Stimulated activated CD8-positive, alpha-beta memory T cell treated with anti-CD3 and anti-CD28 coated beads, Interleukin-4, amount 100 ng/mL, for 1 hour (primary cell): ENCODE measurements at places on chromosomes 4 and X.

GRCh38 chr4:174663216-174663615, 140.9 kb upstream of the HPGD start:
- DNase-seq, result no peak

GRCh38 chr4:124343661-124344171, 368.8 kb downstream of the ANKRD50 start:
- no peak for DNase-seq

DNA sequence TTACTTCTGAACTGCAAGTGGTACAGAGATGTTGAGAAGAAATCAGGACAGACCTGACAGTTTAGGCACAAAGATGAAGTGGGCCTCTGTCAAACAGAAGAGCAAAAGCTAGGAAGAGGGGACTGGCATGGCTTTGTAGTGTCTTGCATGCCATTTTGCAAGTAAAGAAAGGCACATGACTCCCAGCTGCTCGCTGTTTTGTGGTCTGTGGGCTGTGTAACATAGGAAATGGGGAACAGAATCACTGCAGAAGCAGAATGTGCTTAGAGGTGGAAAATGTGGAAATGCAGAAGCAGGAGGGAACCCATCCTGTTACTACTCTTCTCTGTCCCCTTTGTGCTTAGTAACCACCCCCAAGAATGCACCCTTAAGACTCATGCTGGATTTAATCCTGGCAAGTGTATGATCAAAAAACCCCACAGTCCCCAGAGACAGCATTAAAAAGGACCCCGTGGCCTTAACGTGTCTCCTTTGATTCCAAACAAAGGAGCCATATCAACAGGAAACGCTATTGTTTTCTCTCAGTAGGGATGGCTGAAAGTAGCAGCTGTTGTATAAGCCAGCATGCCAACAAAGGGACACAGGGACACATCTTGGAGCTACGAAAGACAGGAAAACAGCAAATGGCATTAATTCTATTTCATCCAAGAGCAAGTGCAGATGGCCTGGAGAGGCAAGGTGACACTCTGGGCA, 177.6 kb upstream of the GLRA2 start:
- DNase-seq, result no peak

GRCh38 chr4:183599690-183600089, 59.3 kb downstream of the RWDD4 start:
- no peak for DNase-seq

GRCh38 chr4:155799116-155799793, 40.4 kb downstream of the GUCY1B1 start:
- no peak for DNase-seq

DNA sequence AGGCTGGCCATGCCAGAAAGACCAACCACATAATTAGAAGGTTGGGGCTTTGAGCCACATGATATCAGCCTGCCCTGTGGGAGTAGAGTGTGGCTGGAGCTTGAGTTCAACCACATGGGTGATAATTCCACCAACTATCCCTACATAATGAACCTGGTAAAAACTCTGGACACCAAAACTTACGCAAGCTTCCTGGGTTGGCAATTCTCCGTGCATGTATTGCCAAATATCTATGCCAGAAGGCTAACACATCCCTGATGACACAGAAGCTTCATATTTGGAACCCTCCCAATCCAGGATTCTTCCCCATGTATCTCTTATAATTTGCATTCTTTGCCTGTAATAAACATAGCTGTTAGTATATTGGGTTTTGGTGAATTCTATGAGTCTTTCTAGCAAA, 68.2 kb downstream of the FUNDC1 start:
- no peak for DNase-seq

DNA sequence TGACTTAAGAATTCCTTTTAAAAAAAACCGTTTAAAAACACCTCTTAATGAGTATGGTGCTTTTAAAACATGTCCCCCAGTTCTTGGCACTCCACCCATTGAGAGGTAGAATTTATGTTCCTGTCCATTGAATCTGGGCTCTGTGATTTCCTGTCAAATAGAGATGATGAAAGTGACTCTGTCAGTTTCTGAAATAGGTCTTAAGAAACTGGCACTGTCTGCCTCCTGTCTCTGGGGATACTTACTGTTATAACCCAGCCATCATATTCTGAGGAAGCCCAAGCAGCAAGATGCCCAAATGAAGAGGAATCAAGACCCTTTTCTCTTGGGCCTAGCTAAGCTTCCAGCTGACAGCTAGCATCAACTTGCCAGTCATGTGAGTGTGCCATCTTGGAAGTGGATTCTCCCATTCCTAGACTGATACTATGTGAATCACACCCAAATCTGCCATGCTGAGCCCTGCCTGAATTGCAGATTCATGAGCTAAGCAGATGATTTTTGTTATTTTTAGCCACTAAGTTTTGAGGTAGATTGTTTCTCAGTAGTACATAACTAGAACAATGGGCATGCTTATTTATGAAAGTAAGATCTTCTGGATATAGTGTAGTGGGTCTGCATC, 22.8 kb downstream of the C4orf54 start:
- no peak for DNase-seq

GRCh38 chr4:61740886-61741285, 540.8 kb downstream of the ADGRL3 start:
- DNase-seq, result no peak

DNA sequence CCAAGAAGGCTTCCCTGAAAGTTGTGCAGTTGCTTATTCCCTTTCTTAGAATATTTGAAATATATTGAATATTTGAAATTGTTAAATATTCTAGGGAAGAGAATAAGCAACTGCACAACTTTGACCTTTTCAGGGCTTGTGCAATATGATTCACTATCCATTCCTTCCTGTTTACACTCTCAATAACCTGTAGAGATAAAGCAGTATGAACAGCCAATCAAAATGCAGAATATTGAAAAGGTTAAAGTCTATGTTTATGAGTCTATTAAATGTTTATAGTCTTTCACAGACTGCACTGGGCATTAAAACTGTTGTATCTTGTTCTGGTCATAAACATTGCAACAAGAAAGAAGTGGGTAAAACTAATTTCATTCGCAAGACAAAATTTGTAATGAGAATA, 13.8 kb downstream of the POU3F4 start:
- DNase-seq, result no peak

DNA sequence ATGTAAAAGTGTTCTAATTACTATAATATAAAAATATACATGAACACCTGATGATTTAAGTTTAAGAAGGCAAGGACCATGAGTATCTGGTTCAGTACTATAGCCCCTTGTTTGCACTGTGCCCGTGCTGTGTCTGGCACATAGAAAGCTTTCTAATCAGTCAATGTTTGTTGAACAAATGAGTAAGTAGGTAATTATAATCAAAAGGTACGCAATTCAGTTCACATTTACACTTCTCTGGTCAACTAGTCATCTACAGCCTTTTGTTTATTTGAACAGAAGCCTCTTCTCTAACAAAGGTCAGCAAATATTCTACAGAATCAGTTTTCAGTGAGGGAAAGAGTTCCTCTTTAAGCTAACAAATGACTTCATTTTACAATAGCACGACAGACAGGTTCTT, 523.3 kb downstream of the SMARCA1 start:
- DNase-seq, result no peak

DNA sequence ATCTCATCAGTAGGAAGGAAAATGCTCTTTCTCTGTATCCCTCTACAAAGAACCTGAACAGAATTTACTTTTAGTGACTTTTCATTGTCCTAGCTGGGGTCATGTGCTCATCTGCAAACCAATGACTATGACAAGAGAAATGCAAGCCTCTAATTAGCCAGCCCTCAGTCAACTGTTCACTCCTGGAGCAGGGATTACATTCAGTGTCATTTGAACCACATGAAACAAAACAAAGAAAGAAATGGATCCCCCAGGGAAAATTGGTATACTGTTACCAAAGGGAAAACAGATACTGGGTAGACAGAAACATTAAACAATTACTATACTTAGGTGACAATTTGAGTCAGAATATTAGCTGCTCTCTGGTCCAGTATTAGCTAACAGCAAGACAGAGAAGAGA, 173.6 kb downstream of the RCHY1 start:
- DNase-seq, result no peak

DNA sequence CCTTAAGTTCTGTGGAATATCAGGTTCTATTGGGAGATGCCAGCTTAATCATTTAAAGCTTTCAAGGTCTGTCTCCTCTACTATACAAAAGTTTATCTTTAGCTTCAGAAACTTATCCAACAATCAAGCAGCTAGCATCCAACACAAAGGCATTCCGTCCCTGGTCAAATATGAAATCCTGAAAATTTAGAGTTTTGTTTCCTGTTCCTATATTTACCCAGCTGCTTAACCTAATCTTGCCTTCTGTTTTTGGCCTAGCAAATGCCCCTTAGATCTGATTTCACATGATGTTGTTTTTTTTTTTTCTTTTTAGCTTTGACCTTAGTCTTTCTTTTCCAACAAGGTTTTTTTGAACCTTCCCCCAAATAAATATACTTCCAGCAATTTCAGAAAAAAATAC, 33.8 kb downstream of the FAM13A start:
- DNase-seq, result no peak

GRCh38 chr4:93313197-93313596, 515.4 kb upstream of the ATOH1 start:
- no peak for DNase-seq

DNA sequence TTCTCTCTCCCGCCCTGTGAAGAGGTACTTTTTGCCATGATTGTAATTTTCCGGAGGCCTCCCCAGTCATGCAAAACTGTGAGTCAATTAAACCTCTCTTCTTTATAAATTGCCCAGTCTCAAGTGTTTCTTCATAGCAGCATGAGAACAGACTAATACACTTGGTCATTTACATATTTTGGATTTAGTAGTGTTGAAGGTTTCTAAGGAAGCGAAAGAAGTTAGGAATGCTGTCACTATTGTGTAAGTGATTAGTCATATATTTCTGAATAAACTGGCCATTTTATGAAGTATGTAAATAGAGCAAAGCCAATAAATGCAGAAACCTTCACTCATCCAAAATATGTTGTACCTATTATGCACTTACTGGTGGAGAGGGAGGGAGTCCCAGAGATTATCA, 34.4 kb upstream of the GK2 start:
- DNase-seq, result no peak

DNA sequence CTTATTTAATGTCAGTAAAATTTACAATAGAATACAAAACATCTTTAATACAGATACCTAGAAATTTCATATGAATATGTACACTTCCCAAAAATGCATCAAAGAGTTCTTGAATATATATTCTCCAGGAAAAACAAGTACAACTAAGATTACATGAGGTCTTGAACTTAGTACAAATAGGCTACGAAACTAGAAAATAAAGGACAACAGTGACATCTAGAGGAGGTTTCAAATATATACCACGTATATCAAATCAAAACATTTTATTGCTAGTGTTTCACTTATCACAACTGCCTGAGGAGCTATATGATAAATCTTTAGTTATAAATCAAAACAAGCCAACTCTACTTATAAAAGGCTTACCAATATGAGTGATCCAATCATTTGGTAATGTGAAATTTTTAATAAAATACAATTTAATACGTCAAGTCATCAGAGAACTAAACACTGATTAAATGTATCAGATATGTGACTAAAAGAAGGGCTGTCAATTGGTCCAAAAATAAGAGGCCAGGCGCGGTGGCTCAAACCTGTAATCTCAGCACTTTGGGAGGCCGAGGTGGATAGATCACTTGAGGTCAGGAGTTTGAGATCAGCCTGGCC, 36.6 kb downstream of the ANAPC10 start:
- no peak for DNase-seq

GRCh38 chr4:184782731-184783373, 42.9 kb downstream of the ACSL1 start:
- DNase-seq, result no peak

- no peak for DNase-seq
These were observed 5.3 kb upstream of the MAMLD1 start for GRCh38 chrX:150357790-150358189.

GRCh38 chr4:2132438-2132837, 73.3 kb downstream of the NAT8L start:
- no peak for DNase-seq

- DNase-seq, result no peak
These were observed 16.0 kb upstream of the SH3TC1 start for GRCh38 chr4:8182858-8183725.

GRCh38 chrX:117919755-117920154, 196.9 kb downstream of the KLHL13 start:
- no peak for DNase-seq

- no peak for DNase-seq
These were observed 882.9 kb upstream of the SLIT2 start for GRCh38 chr4:19368800-19369199.

- DNase-seq, result no peak
These were observed 145.7 kb downstream of the MAGEB17 start for GRCh38 chrX:16312761-16313623.

- no peak for DNase-seq
These were observed 90.4 kb upstream of the PCDH10 start for GRCh38 chr4:133058701-133059100.

- DNase-seq, result no peak
These were observed 356.5 kb downstream of the CBLL2 start for GRCh38 chrX:22629105-22629725.

DNA sequence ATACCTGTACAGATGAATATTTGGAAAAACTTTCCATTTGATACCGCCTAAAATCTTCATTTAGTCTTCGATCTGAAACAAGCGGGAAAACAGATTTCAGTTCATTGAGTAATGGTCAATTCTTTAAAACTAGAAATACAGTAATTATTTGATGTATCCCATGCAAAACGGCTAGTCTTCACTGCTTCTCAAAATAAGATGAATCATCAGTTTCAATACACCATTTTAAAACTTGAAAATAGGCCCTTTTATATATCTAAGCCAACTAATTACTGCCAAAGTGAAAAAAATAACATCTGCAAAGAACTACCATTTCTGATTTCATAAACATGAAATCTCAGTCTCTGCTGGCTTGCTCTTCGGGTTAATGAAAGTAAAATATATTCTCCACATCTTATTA, 11.0 kb downstream of the SCLT1 start:
- DNase-seq, result no peak

DNA sequence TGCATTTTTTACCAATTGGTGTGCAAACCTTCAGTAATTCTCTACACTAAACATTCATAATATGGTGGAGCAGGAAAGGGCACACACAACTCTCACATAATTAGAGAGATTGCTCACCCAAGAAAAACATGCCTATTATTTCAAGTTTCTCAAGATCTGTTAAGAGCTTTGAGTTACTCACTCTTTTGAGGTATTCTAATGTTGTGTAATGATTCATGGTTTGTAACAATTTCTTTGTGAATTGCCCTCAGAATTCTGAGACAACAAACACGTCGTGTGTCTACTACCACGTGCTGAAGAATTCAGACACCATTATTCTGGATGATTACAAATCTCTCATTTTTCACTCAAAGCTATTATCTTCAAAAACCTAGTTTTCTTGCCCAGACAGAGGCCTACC, 82.8 kb downstream of the PDGFC start:
- DNase-seq, result no peak

DNA sequence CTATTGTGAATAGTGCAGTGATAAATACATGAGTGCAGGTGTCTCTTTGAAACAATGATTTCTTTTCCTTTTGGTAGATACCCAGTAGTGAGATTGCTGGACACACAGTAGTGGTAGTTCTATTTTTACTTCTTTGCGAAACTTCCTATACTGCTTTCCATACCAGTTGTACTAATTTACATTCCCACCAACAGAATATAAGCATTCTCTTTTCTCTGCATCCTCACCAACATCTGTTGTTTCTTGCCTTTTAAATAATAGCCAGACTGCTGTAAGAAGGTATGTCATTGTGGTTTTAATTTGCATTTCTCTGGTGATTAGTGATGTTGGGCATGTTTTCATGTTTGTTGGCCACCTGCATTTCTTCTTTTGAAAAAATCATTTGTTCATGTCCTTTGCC, 105.9 kb downstream of the COL4A6 start:
- DNase-seq, result no peak

GRCh38 chr4:79678472-79679202, 270.6 kb upstream of the GK2 start:
- no peak for DNase-seq
